ENCODE measurements at places on chromosomes 16 and 17.

DNA sequence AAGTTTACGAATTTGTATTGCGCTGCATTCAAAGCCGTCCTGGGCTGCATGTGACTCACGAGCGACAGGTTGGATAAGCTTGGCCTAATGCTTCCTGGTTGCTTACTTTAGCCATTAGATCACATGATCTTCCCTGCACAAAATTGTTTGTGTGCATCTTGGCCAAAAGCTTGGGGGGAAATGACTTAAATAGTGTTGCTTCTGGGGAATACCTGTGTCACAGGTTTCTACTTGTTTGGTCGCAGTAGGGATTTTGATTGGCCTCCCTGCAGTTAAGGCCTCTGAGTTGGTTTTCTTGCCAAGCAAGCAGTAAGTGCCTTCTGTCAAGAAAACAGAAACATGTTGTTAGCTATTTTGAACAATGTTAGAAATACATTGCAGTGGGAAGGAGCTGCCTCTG lies 39.6 kb upstream of the DUSP14 start:
- no peak for DNase-seq

DNA sequence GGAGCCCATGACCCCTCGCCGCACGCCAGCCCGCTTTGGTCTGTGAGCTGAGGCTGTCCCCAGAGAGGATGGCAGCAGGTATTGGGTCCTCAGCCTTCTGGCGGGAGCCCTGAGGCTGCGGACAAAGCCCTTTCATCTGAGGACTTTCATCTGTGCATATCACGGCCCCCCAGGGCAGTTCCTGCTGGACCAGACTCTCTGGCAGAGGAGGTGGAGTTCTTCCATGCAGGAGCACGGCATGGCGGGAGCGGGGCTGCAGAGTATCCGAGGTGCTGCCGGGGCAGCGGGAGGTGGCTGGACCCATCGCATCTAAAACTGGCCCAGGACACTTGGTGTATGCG lies 18.8 kb downstream of the DHX38 start:
- no peak for DNase-seq

GRCh38 chr17:73711184-73711583 lies 66.9 kb upstream of the SDK2 start:
- no peak for DNase-seq

DNA sequence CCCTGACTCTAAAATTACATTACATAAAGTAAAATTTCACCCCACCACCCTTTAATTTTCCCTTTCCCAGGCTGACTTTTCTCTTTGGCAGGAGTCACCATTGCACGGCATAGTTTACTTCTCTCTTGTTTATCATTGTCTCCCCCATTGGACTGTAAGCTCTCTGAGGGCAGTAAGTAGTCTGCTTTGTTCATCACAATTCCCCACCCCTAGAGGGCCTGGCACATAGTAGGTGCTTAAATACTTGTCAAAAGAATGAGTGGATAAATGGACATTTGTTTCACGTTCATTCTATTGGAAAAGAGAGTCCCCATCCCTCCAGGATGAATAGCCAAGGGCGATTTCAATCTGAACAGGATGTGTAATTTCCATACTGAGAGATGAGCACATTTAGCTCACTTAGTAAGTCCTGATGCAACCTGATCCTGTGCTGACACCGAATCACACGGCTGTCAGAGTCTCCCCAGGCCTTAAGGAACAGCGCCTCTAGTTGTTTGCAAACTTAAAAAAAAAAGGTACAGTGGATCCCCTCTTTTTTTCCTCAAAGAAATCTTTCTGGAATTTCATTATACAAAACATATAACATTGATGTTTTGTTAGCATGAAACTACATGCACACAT lies 54.0 kb downstream of the AKAP1 start:
- DNase-seq: no peak

DNA sequence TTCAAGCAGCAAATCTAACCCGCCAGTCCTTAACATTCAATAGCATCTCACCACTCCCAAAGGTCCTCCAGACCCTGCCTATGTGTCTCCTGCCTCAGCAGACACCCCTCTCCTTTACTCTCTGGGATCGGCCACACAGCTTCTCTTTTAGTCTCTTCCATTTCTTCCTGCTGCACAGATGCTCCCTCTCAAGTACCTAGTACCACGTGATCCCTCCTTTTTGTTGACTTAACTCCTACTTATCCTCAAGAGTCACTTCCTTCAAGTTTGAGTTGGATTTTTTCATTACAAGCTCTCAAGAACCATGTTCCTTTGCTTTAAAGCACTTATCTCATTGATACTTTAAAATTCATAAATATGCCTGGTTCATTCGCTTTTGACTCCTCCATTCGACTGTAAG lies 24.9 kb downstream of the AMFR start:
- no peak for DNase-seq
